ENCODE measurements at places on chromosomes 7 and 10.

DNA sequence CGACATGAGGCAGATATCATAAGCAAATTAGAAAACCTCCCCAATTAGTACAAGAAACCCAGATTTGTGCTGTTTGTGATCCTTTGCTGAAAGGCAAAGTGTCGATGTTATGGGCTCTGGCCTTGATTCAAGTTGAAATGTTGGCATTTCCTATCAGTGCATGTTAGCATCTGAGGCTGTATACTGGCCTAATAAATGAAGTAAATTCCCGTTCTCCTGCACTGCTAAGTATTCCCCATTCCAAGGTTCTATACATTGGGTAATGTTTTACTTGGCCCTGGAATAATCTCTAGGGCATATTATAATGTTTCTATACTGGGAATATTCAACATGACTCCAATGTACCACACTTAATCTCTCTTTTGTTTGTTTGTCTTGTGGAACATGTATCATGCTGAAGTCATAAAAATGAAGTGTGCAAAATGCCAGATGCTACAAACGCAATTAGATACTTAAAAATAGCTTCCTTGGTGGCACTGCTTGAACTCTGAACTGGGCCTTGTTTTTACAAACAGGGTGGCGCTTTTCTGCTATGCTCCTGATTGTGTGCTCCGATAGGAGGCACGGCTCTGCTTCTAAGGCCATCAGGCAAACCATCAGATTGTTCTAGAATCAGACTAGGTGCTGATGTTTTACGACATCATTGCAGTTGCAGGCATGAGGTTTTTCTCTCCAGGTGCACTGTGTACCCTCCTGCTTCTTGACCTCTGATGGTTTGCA lies 156.7 kb upstream of the TCF7L2 start:
- DNase-seq, result no peak

- DNase-seq, result no peak
These were observed 6.0 kb downstream of the WDR37 start for GRCh38 chr10:1061930-1062774.

- DNase-seq, result no peak
These were observed 81.1 kb downstream of the CTTNBP2 start for GRCh38 chr7:117791877-117792780.

GRCh38 chr7:111730476-111731300 lies 168.4 kb upstream of the IMMP2L start:
- DNase-seq, result peak; percentile 18

GRCh38 chr7:137847568-137848050 lies 835 bp upstream of the DGKI start:
- DNase-seq, result no peak

- DNase-seq, result no peak
These were observed 799 bp downstream of the VAX1 start for GRCh38 chr10:117137031-117137910.

- DNase-seq, result no peak
These were observed 7.0 kb upstream of the PANK1 start for GRCh38 chr10:89651916-89652573.

GRCh38 chr7:157669768-157670351 lies 333.1 kb downstream of the DNAJB6 start:
- no peak for DNase-seq

GRCh38 chr10:69568472-69569395 lies 4.5 kb downstream of the NEUROG3 start:
- DNase-seq, result no peak

GRCh38 chr10:101716891-101717659 lies 22.1 kb upstream of the FBXW4 start:
- DNase-seq, result peak; percentile 74

DNA sequence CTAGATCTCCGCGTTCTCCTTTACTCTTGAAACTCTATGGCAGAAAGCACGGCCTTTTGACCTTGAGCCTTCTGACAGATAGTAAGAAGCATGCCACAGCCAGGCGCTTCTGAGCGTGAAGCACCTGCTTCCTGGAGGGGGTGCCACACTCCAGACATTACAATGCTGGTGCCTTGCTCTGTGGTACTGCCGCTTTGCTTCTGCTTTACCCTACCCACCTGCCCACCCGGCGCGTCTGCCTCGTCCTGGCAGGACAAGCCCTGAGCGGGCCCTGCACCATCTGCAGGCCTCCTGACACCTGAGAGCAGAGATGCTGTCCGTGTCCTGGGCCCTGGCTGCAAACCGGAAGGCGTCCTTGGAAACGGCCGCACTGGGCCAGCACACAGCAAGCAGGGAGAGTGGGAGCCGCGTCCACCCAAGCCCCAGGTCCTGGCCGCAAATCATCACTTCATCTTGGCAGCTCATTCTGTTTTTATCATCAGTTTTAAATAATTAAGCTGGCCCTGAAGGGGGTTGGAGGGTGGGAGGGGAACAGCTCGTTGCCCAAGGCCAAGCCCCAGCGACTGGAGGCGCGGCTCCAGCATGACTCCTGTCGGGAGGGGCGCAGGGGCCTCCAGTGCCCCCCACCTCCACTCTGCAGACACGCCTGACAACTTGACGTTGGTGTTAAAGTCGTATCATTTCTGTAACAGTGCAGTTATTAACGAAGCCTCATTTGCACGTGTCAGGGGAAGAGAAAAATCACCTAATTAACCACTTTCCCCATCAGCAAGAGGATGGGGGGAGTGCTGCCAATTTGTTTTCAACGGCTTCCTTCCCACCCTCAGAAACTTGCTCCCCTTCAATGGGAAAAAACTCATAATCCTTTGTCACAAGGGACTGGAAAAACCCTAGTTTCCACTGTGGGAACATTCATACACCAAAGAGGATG lies 132.2 kb downstream of the MAD1L1 start:
- DNase-seq, result peak; percentile 7

- DNase-seq, result no peak
These were observed 18.2 kb downstream of the CCDC6 start for GRCh38 chr10:59887972-59888640.

DNA sequence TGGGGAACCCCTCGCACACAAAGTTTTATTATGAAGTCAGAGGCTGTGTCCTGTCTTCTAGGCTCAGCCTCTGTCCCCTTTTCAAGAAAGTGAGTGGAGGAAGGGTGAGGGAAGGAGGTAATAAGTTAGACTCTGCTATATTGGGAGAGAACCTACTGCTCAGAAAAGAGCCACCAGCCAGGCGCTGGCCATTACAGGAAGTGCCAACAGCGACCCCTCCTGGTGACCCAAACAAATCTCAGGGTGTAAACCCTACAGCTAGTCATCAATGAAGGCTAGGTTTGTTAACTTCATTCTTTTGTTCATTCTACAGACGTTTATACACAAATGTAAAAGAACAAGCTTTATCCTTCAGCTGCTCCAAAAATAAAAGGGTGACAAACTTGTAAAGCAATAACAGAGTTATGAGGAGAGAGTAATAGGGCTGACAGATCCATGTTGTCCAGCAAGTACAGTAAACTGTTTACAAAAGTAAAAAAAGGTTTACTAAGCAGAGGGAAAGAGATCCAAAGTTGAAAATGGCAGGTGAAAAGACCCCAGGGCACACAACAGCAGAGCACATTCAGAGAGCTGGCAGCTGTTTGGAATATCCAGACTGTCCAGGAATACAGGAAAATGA lies 82.7 kb downstream of the FAM204A start:
- no peak for DNase-seq

GRCh38 chr7:158651968-158652565 lies 52.5 kb downstream of the NCAPG2 start:
- DNase-seq, result no peak

DNA sequence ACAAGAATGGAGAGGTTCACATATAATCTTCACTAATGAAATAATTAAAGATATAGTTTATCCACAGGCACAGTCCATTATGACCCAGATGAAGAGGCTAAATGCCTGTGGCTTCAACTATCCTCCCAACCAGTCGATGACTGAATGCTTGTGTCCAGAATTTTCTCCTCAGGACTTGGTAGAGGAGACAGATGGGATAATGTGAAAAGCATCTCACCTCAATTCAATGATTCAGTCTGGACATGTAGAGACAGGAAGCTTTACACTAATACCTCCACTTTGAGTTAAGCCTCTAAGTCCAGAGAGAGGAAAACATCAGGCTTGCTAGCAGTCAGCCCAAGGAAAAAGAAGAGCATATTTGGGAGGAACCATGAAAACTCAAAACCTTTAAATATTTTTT lies 59.1 kb upstream of the COL1A2 start:
- no peak for DNase-seq
